ENCODE measurements at places on chromosomes 3 and 15. TPM values are rescaled to one million over a fixed set of nuclear protein-coding genes. Genes with fewer than 3 reads are reported as not detected.

DNA sequence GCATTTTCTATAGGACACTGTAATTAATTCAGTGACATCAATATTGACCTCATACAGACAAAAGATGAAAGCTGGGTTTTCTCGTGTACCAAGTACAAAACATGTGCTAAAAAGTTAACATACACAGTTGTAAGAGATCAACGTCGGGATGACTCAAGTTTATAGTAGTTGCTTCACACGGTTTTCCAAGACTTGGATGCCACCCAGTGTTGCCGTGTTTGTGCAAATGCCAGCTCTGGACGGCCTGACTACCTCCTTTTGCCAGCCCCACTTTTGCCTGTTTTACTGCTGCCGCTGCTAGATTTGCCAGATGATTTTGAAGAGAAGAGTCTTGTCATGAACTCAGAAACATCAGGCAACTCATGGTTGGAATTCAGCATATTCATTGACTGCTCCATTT lies 17.6 kb downstream of the EMC7 start:
- no peak for DNase-seq

DNA sequence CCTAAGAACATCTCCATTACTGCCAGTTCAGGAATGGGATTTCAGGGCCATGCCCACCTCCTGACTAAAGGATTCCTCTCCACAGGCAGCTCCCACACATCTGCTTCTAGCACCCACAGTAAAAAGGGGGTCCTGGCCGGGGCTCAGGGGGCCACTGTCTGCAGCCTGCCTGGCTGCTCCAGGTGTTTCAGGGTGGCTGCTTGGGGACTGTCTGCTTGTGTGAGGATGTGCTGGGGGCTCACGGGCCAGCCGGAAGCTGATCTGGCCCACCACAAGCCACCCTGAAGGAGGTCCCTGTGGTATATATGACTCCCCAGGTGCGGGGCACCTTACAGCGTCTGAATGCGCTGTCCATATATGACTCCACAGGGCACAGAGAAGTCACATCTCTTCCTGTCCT lies 135.4 kb downstream of the NSMCE3 start:
- DNase-seq: no peak

The GABRB3 gene
- total RNA-seq: 0.13 TPM

DNA sequence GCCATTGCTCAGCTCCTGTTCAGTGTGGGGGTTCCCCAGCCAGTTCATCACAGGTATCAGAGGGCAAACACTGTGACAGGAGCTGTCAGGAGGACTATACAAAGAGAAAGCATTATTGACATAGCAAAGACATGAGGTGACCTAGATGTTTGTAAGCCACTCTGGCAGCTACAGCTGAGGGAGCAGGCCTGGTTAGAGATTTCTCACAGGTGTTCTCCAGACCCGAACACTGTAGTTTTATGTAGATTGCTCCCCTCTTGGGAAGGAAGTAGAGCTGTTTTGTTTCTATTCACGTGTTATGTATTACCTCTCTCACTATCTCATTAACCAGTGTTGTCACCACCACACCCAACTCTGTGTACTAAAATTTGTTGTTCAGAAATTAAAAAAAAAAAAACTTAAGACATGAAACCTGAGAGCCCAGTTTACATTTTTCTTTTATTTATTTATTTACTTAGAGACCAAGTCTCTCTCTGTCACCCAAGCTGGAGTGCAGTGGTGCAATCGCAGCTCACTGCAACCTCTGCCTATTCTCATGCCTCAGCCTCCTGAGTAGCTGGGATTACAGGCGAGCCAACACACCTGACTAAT lies 123.7 kb downstream of the RBPMS2 start:
- DNase-seq: no peak

DNA sequence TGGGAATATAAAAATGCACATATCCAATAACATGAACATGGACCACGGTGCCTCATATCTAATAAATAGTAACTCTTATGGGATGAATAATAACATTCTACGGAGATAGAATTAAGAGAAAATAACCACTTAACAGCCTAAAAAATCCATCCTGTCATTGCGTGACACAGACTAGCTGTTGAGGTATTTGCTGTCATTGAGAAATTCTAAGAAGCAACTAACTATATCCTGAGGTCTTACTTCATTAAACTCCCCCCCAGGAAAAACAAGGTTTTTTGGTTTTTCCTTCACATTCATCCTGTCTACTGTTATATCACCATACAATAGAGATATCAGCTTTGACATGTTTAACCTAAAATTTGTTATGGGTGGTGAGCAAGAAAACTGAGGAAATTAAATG lies 14.3 kb downstream of the CEP152 start:
- DNase-seq: no peak

GRCh38 chr3:106827515-106828213 lies 549.6 kb upstream of the CCDC54 start:
- DNase-seq: no peak

GRCh38 chr15:74780523-74781430 lies 1.1 kb upstream of the CSK start:
- DNase-seq: no peak

All from dermis microvascular lymphatic vessel endothelial cell (primary cell).